ENCODE measurements at places on chromosomes 6 and 20. TPM values are rescaled to one million over a fixed set of nuclear protein-coding genes. Genes with fewer than 3 reads are reported as not detected.

DNA sequence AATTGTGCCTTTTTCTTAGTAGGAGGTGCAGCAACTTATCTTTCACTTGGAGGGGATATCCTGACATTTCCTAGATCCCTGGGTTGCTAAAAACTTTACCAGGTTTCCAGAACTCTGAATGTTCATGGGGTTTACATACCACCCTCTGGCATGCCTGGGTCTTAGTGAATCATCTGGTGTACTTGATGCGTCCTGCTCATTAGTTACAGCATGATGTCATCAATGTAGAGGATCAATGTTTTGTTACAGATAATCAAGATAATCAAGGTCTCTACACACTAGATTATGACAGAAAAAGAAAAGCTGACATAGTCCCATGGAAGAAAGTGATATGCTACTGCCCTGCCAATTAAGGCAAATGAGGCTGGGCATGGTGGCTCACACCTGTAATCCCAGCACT, 27.0 kb downstream of the FITM2 start:
- DNase-seq: no peak
- H3K36me3 ChIP-seq: no peaks in the 10 kb centered on the region
- H3K27me3 ChIP-seq: no peaks in the 10 kb centered on the region
- H3K4me3 ChIP-seq: no peak overlapping the region

DNA sequence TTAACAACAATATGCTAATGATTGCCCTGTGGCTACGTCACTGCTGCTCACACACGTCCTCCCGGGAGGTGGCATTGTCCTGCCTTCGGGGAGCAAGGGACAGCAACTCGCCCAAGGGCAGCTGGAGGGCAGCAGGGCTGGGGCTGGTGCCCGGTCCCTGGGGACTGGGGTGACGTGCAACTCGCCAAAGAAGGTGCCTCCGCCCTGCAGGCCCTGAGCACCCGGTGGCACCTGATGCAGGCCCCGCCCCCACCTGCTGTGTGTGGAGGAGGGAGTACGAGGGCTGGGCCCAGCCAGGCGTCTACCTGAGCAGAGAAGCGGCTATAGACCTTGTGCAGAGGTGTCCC, 64.8 kb upstream of the SLCO4A1 start:
- no peaks in the 10 kb centered on the region for H3K4me1 ChIP-seq
- DNase-seq: no peak
- H3K36me3 ChIP-seq: no peaks in the 10 kb centered on the region

DNA sequence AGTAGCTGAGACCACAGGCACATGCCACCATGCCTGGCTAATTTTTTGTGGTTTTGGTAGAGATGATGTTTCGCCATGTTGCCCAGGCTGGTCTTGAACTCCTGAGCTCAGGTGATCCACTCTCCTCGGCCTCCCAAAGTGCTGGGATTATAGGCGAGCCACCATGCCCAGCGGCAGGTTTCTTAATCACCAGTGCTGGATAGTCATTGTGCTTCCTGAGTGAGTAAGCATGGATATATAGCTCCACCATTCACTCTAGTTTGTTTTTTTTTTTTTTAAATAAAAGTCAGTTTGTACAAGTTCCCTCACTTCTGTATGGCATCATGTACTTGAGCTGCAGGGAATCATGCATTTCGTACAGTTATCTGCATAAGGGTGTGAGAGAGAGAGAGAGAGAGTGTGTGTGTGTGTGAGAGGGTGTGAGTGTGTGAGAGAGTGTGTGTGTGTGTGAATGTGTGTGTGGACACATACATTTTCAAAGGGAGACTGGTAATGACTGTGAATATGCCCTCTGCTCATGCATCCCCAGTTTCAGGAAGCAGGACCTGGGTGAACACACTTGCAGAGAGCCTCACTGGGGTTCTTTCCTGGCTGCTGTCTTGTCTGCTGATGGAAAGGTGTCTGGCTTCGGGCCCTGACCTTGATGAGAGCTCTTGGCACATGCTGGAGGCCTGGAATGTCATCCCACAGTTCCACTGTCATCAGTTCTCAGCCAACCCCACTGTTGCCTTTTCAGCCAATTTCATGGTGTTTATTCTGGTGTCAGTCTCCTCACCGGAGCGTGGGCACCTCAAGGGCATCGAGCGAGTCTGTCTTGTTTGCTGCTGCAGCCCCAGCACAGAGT, 65.0 kb upstream of the XRN2 start:
- H3K4me3 ChIP-seq: no peak overlapping the region
- no peaks in the 10 kb centered on the region for H3K27me3 ChIP-seq
- peaks cover 4% of the 10 kb centered on the region for H3K4me1 ChIP-seq
- no peaks in the 10 kb centered on the region for H3K36me3 ChIP-seq
- no peak for DNase-seq

PTCRA gene
- total RNA-seq: not detected

GRCh38 chr6:168152306-168152963, 73.4 kb upstream of the FRMD1 start:
- H3K36me3 ChIP-seq: no peaks in the 10 kb centered on the region
- H3K4me3 ChIP-seq: no peak overlapping the region
- H3K4me1 ChIP-seq: no peaks in the 10 kb centered on the region
- no peak overlapping the region for H3K27ac ChIP-seq

Measured in CD4-positive, alpha-beta memory T cell (primary cell).